ENCODE measurements at places on chromosomes 13 and 19.

DNA sequence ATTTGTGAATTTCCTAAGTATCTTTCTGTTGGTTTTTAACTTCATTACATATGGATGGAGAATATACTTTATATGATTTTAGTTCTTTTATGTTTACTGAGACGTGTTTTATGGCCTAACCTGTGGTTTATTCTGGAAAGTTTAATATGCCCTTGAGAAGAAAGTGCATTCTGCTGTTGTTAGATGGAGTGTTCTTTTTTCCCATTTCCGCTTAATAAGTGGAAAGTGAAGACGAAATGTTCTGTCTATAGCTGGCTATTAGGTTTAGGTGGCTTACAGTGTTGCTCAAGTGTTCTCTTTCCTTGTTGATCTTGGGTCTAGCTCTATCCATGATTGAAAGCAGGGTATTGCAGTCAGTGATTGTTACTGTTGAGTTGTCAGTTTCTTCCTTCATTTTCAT lies 17.2 kb upstream of the TIMM50 start:
- no peak for DNase-seq

DNA sequence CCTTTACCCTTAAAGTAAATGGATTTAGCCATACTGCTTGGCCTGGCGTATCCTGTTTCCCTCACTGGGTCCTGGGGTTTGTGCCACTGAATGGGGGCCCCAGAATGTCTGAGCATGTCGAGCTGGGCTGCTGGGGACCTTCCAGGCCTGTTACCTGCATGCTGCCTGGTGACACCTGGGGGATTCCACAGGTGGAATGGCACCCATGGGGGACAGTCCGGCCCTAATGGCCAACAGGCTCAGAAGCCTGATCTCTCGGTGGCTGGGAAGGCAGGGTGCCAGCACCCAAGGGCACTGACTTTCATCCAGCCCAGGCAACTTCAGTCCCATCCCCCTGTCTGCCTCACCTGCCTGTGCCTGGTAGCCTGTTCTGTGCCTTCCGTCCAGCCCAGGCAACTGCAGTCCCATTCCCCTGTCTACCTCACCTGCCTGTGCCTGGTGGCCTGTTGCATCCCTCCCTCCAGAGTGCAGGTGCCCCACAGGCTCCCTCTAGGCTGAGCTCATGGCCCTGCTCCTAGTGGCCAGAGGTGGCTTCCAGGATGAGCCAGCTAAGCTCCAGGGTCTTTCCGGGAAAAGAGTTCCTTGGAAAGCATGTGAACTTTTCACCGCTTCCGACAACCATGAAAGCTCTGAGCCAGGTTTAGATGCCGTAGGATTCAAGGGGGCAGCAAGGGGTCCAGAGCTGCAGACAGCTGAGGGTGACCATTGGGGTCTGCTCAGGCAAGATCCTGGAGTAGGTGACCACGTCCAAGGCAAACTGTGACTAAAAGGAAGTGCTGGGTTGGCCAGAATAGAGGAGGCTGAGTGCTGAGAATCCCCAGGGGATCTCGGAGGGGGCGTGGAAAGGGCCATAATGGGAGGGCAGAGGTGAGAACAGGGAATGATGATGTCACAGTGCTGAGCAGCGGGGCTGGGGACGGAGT lies 30.3 kb upstream of the ZNF492 start:
- DNase-seq, result no peak

- no peak for DNase-seq
Measured at GRCh38 chr13:80340651-80341100, 250 bp downstream of the SPRY2 start.

DNA sequence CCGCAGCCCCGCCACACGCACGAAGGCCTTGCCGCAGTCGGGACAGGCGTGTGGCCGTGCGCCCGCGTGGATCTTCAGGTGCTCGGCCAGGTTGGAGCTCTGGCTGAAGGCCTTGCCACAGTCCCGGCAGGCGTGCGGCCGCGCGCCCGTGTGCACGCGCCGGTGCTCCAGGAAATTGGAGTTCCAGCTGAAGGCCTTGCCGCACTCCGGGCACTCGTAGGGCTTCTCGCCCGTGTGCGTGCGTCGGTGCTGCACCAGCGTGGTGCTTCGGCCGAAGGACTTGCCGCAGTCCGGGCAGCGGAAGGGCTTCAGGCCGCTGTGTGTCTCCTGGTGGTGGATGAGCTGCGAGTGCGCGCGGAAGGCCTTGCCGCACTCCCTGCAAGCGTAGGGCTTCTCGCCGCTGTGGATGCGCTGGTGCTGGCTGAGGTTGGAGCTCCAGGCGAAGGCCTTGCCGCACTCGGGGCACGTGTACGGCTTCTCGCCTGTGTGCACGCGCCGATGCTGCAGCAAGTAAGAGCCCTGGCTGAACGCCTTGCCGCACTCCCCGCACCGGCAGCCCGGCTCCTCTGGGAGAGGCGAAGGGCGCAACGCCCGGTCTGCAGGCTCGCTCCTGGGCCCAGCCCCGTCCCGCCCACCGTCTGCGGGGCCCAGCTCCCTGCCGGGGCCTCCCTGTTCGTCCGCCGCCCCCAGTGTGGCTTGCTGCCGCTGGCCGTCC lies 3.6 kb upstream of the A1BG start:
- no peak for DNase-seq

DNA sequence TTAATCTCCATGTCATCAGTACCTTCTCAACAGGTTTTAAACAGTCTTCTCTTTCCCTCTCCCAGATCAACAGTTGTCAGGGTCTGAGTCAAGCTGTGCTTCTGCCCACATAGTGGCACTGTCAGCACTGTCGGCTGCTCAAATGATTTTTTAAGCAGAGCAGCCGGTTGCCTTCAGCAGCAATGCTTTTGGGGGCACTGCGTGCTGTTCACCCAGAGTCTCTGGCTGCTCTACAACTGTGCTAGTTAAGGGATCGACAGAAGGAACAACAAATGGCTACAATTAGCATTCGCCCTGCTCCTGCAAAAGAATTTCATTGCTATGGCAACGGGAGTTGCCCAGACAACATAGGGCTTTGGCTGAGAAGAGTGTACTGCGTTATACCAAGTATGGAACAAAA lies 412.9 kb downstream of the DIAPH3 start:
- DNase-seq, result no peak

DNA sequence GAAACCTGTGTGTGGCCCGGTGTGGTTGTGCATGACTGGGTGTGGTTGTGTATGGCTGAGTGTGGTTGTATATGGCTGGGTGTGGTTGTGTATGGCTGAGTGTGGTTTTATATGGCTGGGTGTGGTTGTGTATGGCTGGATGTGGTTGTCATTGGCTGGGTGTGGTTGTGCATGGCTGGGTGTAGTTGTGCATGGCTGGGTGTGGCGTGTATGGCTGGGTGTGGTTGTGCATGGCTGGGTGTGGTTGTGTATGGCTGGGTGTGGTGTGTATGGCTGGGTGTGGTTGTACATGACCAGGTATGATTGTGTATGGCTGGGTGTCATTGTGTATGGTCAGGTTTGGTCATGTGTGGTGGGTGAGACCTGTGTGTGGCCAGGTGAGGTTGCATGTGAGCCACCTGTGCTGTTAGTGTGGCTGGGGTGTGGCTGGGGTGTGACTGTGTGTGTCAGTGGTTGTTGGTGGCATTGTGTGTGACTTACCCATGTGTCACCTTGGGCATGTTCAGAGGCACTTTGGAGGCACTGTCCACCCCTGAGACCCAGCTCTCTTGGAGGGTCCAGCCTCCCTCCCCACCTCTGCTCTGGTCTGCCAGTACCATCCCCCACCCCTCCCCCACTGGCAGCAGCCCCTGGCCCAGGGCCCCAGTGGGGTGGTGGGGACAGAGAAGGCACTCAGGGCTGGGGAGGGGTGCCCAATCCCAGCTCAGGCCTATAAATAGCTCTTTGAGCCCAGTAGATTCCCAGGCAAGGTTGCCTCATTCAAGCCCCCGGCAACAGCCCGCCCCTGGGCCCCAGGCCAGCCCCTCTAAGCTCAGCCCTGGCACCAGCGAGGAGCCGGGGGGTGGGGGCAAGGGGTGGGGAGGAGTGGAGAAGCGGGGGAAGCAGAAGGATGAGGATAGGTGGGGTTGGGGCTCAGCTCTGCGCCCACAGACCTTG lies 3.9 kb upstream of the NCAN start:
- DNase-seq, result no peak

DNA sequence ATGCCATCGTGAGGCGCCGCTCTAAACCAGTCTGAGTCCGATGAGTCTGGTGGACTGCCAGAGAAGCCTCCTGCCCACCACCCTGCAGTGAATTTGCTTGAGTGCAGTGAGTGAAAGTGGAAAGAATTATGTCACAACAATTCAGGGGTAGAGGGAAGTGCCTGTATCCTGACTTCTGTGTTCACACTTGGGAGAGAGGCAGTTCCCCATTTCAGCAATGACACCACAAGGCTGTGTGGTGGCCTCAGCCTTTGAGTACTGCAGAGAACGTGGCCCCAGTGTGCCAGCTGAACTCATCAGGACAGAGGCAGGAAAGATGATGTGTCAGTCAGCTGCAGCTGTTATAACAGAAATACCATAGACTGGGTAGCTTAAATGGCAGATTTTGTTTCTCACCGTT lies 155.6 kb downstream of the COG6 start:
- no peak for DNase-seq

- no peak for DNase-seq
Measured at GRCh38 chr13:112447306-112447705, 71.2 kb downstream of the SPACA7 start.

DNA sequence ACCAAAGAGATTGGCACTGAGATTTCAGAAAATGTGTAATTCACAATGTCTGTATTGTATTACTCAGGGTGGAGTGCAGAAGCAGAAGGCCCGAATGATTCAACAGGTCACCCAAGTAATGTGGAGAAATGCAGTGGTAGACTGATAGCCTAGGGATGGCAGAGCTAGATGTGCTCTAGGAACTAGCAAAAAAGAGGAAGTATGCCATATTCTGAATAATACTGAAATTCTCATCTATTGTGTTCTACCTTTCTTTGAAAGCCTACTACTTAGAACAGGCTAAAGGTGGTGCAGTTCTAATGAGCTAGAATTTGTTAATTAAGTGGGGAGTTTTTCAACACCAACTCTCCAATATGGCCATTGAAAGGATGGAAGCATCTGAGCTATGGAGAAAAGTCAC lies 1449.8 kb upstream of the MIR17HG start:
- no peak for DNase-seq

- no peak for DNase-seq
Measured at GRCh38 chr19:1244693-1245451, 3.3 kb downstream of the ATP5F1D start.

- no peak for DNase-seq
Measured at GRCh38 chr13:78562237-78562889, 41.0 kb downstream of the POU4F1 start.

DNA sequence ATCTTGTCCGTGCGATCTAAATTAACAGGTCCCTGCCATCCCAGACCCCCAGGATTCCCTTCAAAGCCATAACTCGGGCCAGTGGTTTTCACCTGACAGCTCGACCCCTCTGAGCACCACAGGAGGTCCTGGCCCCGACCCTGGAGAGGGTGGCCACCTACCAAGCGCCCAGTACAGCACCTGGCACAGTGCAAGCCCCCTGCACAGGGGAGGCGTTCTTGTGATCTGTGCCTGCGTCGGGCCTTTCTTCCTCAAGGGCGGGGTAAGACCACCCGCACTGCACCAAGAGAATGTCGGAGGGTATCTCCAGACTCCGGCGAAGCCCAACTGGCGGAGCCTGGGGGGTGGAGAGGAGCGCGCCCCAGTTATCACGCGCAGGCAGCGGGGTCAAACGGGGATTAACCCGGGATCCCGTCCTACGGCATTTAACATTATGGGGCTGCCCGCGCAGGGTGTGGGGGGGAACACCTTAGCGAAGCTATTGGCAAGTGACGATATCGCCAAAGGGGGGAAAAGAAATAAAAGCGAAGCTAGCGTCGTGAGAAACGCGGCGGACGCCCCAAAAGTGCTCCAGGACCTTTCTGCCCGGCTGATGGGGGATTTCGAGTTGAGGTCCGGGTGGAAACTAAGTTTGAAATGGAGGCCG lies 1.3 kb upstream of the HNRNPL start:
- DNase-seq, result no peak

DNA sequence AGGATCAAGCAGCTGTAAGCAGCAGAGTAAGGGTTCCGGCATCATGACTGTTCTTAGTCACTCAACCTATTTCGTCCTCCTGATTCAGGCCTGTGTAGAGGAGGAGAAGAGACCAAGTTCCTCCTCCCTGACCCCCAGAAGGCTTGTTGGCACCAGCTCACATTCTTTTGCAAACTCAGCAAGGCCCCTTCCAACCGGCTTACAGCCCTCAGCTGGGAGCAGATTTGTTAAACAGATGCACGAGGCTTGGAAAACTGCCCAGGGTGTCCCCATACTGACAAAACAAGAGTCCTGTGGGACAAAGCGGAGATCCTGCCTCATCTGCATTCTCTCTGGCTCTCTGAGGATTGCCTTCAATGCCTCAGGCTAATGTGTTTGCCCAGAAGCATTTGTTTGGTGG lies 113.2 kb upstream of the SOX21 start:
- DNase-seq, result no peak

DNA sequence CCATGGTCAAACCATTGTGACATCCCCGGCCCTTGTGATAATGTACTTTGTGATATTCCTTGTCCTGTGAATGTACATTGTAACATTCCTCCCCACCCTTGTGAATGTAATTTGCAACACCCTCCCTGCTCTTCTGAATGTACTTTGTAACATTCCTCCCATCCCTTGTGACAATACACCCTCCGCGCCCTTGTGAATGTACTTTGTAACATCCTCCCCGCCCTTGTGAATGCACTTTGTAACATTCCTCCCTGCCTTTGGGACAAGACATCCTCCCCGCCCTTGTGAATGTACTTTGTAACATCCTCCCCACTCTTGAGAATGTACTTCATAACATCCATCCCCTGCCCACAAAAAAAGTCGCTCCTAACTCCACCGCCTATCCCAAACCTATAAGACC lies 17.1 kb downstream of the ZNF846 start:
- DNase-seq, result no peak

DNA sequence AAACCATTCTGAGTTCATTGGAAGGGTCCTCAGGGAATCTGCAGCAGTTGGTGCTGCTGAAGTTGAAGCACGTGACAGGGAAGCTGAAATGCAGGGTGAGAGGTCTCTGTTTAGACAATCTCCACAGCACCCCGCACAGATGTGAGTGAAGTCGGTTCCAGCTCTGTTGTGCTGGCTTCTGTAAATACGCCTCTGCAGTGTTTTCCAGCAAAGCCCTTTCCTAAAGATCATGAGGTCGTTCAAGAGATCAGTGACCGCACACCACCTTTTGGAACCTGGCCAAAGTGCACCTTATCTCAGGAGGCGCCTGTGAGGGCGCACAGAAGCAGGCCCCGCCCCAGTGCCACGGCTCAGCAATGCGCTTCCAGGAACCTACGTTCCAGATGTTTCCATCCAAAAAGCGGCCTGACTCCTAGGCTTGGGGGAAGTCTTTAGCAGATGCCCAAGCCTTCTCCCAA lies 10.8 kb downstream of the CUL4A start:
- no peak for DNase-seq

- no peak for DNase-seq
Measured at GRCh38 chr13:81051873-81052272, 710.9 kb upstream of the SPRY2 start.

DNA sequence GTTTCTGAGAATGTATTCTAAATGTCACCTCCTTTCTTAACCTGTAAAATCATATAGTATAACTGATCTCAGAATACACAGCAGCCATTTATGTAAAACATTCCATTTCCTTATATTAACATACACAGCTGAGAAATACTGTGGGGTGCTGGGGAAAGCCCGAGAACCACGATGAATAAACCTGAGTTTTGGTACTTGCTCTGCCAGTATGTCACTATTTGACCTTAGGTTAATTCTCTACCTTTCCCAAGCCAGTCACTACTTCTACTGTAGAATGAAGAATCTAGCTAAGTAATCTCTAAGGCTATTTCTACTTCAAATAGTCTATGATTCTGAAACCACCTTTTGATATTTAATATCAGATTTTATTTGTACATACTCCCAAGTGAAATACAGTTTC lies 173.7 kb downstream of the TBC1D4 start:
- DNase-seq, result no peak
